Naive thymus-derived CD4-positive, alpha-beta T cell (primary cell): ENCODE measurements at places on chromosomes 5 and 9. TPM values are rescaled to one million over a fixed set of nuclear protein-coding genes. Genes with fewer than 3 reads are reported as not detected.

Gene PCDHGB7
- total RNA-seq = 0.13 TPM

Gene MYOZ3
- not detected in 2 replicates for total RNA-seq

Gene PRELID2
- 4.1 and 4.8 TPM in 2 replicates for total RNA-seq

Gene RASEF
- total RNA-seq = not detected

DNA sequence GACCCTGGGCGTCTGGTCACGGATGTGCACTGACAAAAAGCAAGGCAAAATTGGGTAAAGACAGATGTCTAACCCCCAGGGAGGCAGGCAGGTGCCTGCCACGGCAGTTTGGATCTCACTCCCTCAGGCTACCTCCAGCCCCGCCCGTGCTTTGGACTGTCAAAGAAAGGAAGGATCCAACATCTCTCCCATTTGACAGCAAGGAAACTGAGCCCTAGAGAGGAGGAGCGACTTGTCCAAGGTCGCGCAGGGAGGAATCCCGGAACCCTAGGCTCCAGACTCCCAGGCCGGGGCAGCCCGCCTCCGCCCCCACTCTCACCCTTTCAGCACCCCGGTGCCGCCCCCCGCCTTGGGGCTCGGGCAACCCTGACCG, 376 bp downstream of the GOLGA1 start:
- H3K36me3 ChIP-seq = no peaks in the 10 kb centered on the region
- DNase-seq = no peak
- H3K4me3 ChIP-seq = peak overlapping the region; percentile 90
- H3K4me1 ChIP-seq = peaks cover 8% of the 10 kb centered on the region
- H3K27me3 ChIP-seq = no peaks in the 10 kb centered on the region
- peak overlapping the region; percentile 95 for H3K27ac ChIP-seq

GRCh38 chr5:610744-611730, 1.1 kb upstream of the CEP72 start:
- peaks cover 5% of the 10 kb centered on the region for H3K4me1 ChIP-seq
- peak overlapping the region; percentile 59 for H3K4me3 ChIP-seq
- no peak for DNase-seq
- H3K36me3 ChIP-seq = no peaks in the 10 kb centered on the region

DNA sequence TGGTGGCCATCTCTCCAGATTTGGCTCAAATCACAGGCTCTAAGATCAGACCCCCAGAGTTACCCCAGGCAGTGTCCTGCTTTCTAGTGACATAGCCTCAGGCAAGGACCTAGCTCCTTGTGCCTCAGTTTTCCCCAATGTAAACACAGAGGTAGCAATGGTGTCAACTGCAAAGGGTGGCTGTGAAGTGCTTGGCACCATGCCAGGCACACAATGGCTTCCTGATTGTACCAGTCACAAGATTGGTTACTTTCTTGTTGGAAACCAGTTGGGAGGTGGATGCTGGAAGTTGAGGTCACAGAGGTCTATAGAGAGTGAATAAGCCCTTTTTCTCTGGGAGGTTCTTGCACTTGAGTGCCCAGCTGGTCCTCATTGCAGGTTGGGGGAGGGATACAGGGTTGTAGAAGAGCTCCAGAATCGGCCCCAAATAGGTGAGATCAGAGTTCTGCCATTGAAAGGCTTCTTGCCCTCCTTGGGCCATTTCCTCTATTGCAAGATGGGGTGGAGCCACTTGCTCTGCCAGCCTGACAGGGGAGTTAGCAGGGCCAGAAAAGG, 2.3 kb downstream of the STKLD1 start:
- no peaks in the 10 kb centered on the region for H3K27me3 ChIP-seq
- no peak overlapping the region for H3K27ac ChIP-seq
- no peak overlapping the region for H3K4me3 ChIP-seq
- H3K4me1 ChIP-seq = peaks cover 8% of the 10 kb centered on the region
- DNase-seq = no peak

DNA sequence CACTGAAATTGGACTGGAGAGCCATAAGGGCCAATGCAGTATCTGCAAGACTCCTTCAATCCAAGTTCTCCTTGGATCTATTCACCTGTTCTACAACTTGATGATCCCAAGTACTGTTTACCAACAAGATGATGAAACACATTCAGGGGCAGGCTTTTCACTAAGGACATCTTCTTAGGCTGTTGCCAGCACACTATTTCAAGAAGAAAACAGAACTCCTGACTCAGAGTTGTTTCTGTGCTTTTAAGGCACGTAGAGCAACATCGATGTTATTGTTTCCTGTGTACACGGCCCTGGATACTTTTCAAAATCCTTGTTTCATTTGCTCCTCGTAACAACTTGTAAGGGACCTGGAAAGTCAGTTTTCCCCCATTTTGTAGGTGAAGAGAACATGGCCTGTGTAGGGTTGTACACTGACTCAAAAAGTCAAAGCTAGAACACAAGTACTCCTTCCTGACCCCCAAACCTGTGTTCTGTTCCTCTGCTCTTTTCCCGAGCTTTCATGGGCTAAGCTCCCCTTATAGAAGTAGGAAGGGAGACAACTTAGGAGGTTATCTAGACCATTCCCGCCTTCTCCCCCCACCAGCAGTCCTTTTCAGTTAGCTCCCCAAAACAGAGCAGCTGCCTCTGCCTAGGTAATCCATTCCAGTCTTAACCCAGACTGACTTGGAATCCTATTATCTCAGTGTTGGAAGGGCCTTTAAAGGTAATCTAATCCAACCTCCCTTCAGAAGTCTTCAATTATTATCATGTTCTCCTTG, 5.2 kb upstream of the MGAT1 start:
- peak overlapping the region; percentile 88 for H3K4me3 ChIP-seq
- peaks cover 8% of the 10 kb centered on the region for H3K36me3 ChIP-seq
- peak overlapping the region; percentile 96 for H3K27ac ChIP-seq

DNA sequence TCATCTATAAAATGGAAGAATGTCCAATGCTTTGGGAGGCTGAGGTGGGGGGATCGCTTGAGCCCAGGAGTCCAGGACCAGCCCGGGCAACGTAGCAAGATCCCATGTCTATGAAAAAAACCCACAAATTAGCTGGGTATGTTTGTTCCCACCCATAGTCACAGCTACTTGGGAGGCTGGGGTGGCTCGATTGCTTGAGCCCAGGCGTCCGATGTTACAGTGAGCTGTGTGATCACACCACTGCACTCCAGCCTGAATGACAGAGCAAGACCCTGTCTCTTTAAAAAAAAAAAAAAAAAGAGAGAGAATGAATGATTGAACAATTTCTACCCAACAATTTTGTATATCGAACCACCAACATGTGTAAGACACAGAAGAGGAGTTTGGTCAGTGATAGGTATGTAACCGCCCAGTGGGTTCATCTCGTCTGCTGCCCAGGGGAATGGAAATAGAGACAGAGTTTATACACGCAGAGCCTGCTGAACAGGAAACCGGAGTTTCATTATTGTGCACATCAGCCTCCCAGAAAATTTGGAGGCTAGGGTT, 26.2 kb upstream of the ERGIC1 start:
- peaks cover 12% of the 10 kb centered on the region for H3K4me1 ChIP-seq
- peak overlapping the region; percentile 45 for H3K4me3 ChIP-seq
- H3K27ac ChIP-seq = peak overlapping the region; percentile 74
- no peaks in the 10 kb centered on the region for H3K27me3 ChIP-seq
- no peak for DNase-seq
- no peaks in the 10 kb centered on the region for H3K36me3 ChIP-seq

DNA sequence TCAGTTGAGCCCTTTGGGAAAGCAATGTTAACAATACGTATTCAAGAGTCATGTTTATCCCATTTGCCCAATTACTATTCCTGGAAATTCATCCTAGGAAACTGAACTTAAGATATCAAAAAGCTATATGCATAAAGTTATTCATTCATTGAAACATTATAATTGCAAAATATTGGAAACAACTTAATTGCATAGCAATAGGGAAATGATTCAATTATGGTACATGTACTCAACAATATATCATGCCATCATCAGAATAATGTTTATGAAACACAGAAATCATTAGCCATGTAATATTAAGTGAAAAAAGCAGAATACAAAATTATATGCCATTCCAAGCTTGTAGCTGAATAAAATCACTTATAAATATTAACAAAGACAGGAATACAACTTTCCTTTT, 35.3 kb downstream of the ABCA1 start:
- DNase-seq = no peak
- no peaks in the 10 kb centered on the region for H3K4me1 ChIP-seq
- no peaks in the 10 kb centered on the region for H3K36me3 ChIP-seq
- no peak overlapping the region for H3K4me3 ChIP-seq
- H3K27me3 ChIP-seq = no peaks in the 10 kb centered on the region

DNA sequence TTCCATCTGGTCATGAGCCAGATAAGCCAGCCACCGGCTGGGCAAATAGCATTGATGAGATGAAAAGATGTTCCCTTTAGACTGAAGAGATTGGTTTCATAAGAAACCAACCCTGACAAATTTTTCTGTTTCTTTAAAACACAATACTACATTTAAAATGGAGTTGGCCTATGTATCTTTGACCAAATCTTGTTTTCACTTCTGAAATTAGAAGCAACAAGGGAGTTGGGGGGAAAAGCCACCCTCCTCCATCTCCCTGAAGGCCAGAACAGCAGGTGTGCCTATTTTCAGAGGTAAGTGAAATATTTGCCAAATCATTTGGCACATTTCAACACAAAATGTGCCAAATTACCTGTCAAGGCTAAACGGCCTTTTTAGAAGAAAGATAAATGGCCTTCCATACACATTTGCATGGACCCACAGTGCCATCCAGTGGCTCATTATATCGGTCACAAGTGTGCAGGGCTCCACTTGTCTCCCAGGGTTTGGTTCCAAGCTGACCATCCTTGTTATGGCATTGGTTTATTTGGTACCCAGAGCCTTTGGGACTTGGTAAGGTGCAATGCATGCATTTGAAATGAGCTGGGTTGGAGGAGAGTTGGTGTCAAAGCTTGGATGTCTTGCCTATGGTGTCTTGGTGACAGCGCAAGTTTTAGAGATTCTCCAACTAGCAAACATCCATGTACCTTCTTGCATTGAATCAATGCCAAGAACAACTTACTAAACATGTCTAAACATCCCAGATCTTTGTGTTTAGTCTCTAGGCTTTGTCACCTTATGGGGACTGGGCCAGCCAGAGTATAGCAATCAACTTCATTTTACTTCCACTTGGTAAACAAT, 372.0 kb upstream of the KIF2A start:
- no peak for DNase-seq
- no peaks in the 10 kb centered on the region for H3K4me1 ChIP-seq
- no peak overlapping the region for H3K4me3 ChIP-seq
- peaks cover 3% of the 10 kb centered on the region for H3K27me3 ChIP-seq

- DNase-seq = no peak
- H3K36me3 ChIP-seq = no peaks in the 10 kb centered on the region
- H3K27ac ChIP-seq = no peak overlapping the region
- no peaks in the 10 kb centered on the region for H3K27me3 ChIP-seq
- no peaks in the 10 kb centered on the region for H3K4me1 ChIP-seq
- H3K4me3 ChIP-seq = no peak overlapping the region
These were observed 63.4 kb downstream of the FAM81B start for GRCh38 chr5:95454536-95454935.

DNA sequence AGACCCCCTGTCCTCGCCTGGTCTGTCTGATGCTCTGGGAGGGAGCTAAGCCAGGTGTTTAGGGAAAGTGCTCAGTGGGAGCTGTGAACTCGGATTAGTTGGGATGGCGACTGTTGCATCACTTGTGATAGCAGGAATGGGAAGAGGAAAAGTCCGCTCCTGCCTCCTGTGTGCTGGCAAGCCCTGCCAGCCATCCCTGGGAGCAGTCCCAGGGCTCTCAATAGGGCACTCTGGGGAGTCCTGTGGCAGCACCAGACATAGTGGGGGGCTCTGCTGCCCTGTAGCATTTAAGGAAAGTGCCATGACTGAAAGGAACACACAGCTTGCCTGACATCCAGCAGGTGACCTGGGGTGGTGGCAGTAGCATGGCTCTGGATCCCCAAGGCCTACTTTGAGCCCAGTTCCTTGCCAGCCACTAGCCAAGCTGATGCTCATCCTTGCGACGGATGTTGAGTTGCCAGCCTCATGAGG, 81.5 kb downstream of the AMBP start:
- DNase-seq = no peak
- no peaks in the 10 kb centered on the region for H3K36me3 ChIP-seq
- no peaks in the 10 kb centered on the region for H3K27me3 ChIP-seq

- no peak overlapping the region for H3K27ac ChIP-seq
- H3K4me3 ChIP-seq = no peak overlapping the region
- no peaks in the 10 kb centered on the region for H3K27me3 ChIP-seq
- DNase-seq = no peak
These were observed 401.3 kb downstream of the BRINP1 start for GRCh38 chr9:118967901-118968300.

DNA sequence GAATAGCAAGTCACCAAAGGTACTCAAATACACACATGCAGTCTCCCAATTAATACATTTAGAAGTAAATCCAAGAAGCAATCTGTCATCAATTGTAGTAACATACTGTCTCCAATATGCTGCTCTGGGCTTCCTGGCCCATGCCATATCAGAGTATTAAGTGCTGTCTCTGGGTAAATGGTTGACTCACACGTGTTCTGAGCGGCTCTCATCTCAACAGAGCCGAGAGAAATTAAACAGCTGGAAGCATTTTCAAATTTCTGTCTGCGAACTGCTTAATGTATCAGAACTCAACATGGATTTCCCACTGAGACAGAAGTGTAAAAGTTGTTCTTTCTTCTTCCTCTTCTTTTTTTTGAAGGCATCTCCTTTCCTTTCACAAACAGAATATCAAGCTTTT, 247.3 kb upstream of the TAS2R1 start:
- DNase-seq = no peak
- H3K4me3 ChIP-seq = no peak overlapping the region
- H3K36me3 ChIP-seq = no peaks in the 10 kb centered on the region
- no peaks in the 10 kb centered on the region for H3K4me1 ChIP-seq
- no peak overlapping the region for H3K27ac ChIP-seq

- no peaks in the 10 kb centered on the region for H3K36me3 ChIP-seq
- H3K27ac ChIP-seq = no peak overlapping the region
- H3K4me1 ChIP-seq = peaks cover 16% of the 10 kb centered on the region
- DNase-seq = no peak
- peak overlapping the region; percentile 35 for H3K4me3 ChIP-seq
These were observed 6.5 kb downstream of the MCIDAS start for GRCh38 chr5:55220433-55221185.

- peak overlapping the region; percentile 51 for H3K4me3 ChIP-seq
- H3K4me1 ChIP-seq = peaks cover 7% of the 10 kb centered on the region
- H3K36me3 ChIP-seq = no peaks in the 10 kb centered on the region
- H3K27ac ChIP-seq = peak overlapping the region; percentile 72
- H3K27me3 ChIP-seq = no peaks in the 10 kb centered on the region
These were observed 24.7 kb downstream of the GOLGA2 start for GRCh38 chr9:128250839-128251731.

- H3K27me3 ChIP-seq = no peaks in the 10 kb centered on the region
- H3K27ac ChIP-seq = no peak overlapping the region
- no peaks in the 10 kb centered on the region for H3K36me3 ChIP-seq
- H3K4me3 ChIP-seq = no peak overlapping the region
- DNase-seq = no peak
These were observed 48.1 kb downstream of the G3BP1 start for GRCh38 chr5:151819830-151820229.
